A549 (cell line): ENCODE measurements at places on chromosomes 3 and 15. TPM values are rescaled to one million over a fixed set of nuclear protein-coding genes. Genes with fewer than 3 reads are reported as not detected.

DNA sequence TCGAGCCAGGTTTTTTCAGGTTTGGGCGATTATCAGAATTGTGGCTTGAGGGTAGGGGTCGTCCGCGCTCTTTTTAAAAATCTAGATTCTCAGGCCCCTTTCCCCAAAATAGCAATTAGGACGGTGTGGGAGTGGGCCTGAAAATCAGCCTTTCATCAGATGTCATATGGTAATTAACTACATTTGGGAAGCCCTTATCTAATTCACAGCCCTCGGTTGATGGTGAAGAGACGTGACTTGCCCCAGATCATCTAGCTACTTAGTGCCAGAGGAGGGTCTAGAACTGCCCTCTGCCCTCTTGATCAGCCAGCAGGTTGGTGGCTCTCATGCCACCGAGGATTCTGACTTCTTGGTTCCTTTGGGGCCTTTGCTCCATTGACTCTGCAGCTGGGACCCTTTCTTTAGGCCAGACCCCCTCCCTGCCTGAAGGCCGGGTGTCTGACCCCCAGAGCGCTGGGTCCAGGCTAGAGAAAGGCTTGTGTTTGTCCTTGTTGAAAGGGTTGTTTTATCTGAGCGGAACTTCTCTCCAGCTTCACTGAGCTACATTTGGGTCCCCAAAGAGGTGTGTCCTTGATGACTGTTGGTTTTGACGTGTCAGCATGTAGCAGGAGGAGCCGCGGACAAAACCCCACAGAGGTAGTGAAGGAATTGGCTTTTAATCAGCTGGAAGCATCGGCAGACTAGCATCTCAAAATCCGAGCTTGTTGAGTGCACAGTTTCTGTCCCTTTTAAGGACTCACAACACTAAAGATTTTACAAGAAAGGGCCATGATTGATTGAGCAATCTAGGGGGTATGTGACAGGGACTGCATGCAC lies 857 bp downstream of the AEN start:
- peak; percentile 62 for DNase-seq

- no peak for DNase-seq
Observed at GRCh38 chr15:42465520-42466259, 25.3 kb downstream of the ZNF106 start.

DNA sequence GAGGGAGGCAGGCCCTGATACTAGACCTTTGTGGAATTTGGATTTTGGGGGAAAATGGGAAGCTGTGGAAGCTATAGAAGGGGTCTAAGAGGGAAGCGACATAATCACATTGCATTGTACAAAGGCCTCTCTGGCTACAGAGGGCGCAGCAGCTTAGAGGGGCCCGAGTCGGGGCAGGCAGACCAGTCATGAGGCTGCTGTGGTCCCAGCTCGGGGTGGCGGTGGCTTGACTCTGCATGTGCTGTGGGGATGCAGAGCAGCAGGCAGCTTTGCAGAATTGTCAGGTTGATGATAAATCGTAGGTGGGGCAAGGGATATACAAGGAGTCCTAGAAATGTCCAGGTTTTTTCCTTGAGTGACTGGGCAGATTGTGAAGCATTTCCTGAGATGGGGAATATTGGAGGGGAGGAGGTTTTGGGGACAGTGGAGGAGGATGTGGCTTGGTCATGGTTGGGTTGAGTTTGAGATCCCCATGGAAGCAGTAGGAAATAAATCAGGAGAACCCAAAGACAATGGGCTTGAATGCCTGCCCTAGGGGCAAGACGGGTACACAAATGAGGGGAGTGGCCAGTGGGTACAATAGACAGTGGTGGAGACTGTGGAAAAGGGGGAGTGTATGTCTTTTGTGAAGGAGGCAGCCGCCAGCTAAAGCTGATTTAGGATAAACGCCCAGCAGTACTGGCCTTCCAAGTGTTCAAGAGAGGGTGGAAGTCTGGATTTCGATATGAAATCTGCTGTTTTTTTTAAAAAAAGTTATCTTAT lies 94.1 kb downstream of the HMG20A start:
- DNase-seq: no peak

LRTM1 gene
- polyA plus RNA-seq: not detected in 3 replicates

DNA sequence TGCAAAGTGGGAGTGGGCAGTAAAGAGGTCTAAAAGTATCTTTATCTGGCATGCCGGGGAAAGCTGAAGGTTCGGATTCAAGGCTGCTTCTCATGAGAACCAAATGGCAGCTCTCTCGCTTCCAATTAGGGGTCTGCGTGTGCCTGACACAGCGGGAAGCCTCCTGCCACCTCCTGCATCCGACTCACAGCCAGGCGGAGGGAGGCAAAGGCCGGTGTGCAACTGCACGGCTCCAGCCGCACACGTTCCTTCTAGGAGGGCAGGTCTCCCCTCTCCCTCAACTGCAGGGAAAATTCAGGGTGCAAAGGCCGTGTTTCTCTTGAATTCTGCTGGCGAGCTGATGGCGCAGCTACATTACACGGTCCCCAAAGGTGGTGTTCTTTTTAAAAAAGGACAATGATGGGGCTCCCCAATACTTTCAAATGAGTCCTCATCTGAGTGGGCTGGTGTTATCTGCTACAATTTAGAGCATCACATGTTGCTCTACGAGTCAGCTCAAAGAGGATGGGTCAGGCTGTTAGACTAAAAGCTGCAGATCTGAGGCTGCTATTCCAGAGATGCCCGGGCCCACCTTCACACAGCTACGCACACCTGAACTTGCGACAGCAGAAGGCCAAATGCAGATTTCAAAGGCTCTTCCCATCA lies 226.6 kb downstream of the ADAMTS17 start:
- no peak for DNase-seq

DNA sequence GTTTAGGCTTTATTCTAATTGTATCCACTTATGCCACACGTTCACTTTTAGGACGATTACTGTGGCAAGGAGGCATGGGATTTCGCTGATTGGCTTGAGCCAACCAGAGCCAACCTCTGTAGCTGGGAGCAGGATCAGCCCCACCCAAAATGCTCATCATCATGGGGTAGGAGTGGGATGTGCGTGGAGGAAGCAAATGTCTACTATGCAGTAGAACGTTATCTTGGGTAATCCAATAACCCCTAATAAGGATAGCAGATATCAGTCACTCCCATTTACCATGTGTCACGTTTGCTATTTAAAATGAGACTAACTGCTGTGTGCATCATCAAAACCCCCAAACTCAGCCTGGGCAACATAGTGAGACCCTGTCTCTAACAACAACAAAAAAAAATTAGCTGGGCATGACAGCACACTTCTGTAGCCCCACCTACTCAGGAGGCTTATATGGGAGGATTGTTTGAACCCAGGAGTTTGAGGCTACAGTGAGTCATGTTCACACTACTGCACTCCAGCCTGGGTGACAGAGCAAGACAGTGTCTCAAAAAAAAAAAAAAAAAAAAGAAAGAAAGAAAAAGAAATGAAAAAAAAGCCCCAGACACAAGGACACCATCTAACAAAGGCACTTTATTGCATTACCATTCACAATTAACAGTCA lies 17.8 kb upstream of the ITGB5 start:
- DNase-seq: no peak

- no peak for DNase-seq
Observed at GRCh38 chr3:188906236-188906635, 265.5 kb upstream of the TPRG1 start.

CACNA1D gene
- polyA plus RNA-seq: 1.1 to 1.5 TPM (median 1.2 TPM) in 3 replicates

DNA sequence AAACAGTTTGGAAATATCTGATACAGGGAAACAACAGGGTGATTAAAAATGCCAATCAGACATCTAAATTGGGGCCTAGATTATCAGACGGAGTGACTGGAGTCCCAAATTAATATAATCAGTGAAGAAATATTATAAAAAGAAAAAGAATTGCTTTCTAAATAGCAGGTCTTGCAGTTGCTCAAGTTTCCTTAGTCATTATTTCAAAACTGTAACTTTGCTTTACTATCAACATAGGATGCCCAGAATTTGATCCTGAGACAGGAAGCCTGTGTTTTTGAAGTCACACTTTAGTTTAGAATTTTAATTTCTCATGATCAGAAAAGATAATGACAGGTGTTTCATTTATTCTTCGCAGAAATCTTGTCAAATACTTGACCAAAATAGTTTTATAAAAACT lies 105.9 kb downstream of the IL1RAP start:
- no peak for DNase-seq

GPR176 gene
- polyA plus RNA-seq: 7.1 to 8.1 TPM (median 8.1 TPM) in 3 replicates
